ENCODE measurements at places on chromosomes 2 and 18. TPM values are rescaled to one million over a fixed set of nuclear protein-coding genes. Genes with fewer than 3 reads are reported as not detected.

GRCh38 chr18:44681076-44681970 lies 635 bp downstream of the SETBP1 start:
- no peak for DNase-seq

DNA sequence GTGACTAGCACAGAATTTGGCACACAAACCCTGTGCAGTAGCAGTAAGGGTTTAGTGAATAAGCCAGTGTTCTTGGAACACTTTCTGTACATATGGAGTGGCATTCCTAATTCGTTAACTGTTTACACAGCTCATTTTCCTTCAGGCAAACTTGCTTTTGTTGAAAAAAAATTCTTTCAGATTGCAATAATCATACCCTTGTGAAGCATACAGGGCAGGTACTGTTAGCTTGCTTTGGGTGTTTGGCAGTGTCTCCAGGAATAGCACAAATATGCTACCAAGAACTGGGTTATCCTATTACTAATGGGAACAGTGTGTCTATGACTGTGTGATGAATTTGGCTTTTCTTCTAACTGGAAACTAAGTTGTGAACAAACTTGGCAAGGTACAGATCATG lies 33.4 kb downstream of the UGP2 start:
- DNase-seq: no peak

GRCh38 chr2:241617431-241618154 lies 19.4 kb downstream of the THAP4 start:
- peak; percentile 71 for DNase-seq

DNA sequence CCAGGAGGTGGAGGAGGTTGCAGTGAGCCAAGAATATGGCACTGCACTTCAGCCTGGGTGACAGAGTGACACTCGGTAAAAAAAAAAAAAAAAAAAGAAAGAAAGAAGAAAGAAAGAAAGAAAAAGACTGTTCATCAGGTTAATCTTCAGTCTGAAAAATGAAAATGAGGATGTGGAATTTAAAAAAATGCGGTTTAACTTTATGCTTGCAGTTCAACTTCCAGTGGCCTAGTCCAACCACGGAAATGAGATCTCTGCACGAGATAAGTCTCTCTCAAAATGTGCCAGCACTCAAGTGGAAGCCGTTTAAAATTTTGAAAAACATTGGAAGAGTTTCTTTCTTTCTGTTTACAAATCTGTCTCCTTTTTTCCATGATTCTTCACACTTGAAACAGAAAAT lies 112.1 kb downstream of the DOCK10 start:
- DNase-seq: no peak

- no peak for DNase-seq
Observed at GRCh38 chr2:105641389-105641811, 103.3 kb upstream of the NCK2 start.

The NFU1 gene
- 51.8 TPM for total RNA-seq

The NRP2 gene
- total RNA-seq: 11.1 TPM

The GALR1 gene
- not detected for total RNA-seq
